ENCODE measurements at places on chromosomes 6 and 20.

GRCh38 chr20:61030130-61030529 is 221.9 kb upstream of the CDH4 start:
- DNase-seq = no peak

GRCh38 chr6:155223646-155224451 is 40.0 kb upstream of the CLDN20 start:
- DNase-seq = no peak

- DNase-seq = peak; percentile 51
These were observed 47.0 kb downstream of the WDR27 start for GRCh38 chr6:169654598-169655391.

- no peak for DNase-seq
These were observed 575.7 kb upstream of the MARCKS start for GRCh38 chr6:113281431-113281830.

DNA sequence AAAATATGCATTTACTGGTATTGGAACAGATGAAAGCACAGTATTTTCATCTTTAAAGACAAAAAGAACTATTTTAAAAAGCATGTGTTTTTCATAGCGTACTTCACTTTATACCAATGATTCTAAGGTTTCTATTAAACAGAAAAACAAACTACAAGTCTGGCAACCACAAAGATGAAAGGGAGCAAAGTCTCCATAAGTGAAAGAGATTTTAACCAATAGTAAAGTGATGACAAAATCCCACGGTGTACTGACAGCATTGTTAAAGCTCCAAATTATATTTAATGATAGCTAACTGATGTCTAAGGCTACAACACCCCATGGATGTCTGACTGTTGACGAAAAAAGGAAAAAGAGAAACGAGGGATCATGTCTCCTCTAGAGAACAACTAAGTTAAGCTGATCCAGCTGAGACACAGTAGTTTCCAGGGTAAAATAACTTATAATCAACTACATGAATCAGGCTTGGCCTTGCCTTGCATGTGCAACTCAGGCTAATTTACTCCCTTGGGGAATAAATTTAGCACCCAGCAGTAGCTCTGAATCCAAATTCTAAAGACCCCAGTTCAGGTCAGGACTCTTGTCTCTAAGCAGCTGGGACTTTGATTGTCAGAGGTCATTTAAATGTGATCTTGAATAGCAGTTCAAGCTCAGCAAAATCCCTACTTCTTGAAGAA is 56.0 kb upstream of the TAB2 start:
- DNase-seq = no peak

DNA sequence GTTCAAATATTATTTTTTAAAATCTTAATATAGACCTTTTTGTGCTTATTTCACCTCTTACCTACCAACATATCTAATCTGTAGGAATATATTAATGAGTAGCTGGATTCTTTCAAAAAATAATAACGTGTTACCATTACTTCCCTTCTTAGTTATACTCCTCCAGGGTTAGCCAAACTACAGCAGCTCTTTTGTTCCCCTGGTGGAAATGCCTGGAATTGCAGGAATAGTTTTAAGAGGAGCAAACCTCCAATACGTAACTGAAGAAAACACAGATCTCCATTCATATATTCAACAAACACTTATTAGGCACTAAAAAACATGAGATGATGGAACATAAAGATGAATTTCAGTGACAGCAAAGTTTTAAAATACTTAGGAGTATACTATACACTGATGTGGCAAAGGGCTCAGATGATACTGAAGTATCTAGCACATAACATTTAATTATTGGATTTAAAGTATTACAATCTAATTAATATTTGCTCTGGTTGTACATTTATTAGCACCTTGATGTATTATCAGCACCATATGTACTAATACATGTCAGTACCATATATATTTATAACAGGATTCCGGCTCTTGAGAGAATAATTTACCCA is 78.3 kb downstream of the TBX18 start:
- peak; percentile 9 for DNase-seq

GRCh38 chr6:13733178-13733887 is 21.7 kb upstream of the RANBP9 start:
- no peak for DNase-seq

DNA sequence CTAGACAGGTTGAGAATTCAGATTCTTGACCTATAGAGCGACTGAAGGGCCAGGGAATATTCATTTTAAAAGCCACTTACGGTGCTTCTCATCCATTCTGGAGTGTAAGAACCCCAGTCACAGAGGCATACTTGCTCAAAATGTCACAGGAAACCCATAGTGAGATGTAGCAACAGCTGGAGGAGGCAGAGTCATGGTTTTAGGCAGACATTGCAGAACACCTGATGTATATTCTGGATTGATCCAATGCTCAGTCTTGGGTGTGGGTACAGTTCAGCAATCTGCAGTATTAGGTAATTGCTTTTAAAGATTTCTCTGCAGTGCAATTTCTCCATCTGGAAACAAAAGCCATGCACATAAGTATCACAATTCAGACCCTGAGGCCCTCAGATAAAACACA is 137.4 kb upstream of the SLC22A23 start:
- no peak for DNase-seq

DNA sequence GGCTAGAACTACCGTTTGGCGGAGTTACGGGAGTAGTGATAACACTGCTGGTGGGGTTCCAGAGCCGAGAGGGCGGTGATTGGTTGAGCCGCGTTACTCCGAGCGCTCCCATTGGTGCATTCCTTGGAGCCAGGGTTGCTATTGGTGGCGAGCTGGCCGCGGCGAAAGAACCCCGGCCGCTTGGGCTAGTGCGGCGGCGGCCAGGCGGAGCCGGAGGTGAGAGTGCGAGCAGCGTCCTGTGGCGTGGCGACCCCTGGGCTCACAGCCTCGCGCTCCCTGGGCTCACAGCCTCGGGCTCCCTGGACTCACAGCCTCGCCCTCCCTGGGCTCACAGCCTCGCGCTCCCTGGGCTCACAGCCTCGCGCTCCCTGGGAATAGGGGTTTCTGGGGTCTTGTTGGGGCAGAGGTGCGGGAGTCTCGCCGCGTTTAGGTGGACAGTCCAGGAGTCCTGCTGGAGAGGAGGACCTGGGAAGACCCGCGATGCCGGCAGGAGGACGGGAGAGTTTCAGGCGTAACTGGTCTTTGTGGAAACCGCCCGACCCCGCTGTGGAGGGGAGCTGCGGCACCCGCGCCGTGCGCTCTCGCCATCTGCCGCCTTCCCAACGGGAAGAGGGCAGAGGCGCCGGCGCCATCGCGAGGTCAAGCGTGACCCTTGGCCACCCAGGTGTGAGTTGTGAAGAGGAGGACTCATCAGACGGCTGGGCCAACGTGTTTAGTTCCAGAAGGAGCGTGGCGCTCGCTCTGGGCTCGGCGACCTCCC is 12.2 kb downstream of the PRDM13 start:
- no peak for DNase-seq

DNA sequence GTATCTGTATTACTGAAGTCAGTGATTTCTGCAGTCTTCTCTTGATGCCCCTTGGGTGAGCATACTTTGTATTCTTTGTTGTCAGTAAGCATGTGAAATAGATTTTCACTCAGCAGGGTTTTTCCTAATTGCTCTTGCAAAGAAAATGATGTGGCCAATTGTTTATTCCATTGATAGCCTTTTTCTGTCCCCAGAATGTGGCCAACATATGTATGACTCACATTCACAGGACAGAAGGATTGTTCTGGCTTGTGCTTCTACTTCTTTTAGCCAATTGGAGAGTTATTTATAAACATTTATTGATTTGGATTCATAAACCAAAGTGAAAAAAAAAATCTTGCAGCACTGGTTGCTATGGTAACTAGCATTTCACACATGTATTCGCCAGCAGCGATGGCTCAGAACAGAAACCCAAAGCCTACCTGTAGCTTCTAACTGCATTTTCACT is 54.4 kb upstream of the RBM24 start:
- DNase-seq = no peak

- DNase-seq = peak; percentile 75
These were observed 396.1 kb downstream of the PLCB1 start for GRCh38 chr20:8527998-8528723.

DNA sequence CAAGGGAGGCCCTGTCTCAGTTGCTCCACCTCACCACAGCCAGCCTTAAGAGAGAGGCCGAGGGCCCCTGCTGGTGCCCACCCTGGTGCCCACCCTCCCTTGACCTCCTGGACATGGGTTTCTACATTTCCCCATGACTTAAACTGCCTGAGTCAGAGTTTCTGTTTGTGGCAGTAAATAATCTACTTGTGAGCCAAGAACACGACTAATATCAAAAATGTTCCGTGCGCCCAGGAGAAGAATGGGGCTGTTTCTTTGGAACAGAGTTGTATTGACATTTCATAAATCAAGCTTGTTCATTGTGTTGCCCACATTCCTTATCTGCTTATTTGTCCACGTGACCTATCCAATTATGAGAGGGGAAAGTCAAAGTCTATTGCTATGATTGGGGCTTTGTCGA is 143.5 kb downstream of the ANKRD60 start:
- DNase-seq = no peak

DNA sequence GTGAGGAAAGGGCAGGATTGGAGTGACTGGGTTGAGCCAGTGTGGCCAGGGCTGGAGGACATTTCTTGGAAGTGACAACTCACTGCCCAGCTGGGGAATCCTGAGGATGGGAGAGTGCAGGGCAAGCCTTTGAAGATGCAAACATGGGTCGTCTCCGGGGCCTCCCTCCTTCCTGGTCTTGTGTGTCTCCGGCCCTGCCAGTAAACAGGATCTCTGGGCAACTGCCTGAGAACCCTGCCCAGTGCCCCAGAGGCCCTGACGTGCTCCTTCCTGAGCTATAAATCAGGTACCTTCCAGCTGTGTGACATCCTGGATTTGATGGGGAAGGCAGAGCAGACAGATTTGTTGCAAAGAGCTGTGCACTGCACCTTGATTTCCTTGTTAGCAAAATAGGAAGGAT is 12.9 kb upstream of the TCF15 start:
- DNase-seq = no peak

- no peak for DNase-seq
These were observed 16.3 kb upstream of the OR2B6 start for GRCh38 chr6:27940766-27941165.

DNA sequence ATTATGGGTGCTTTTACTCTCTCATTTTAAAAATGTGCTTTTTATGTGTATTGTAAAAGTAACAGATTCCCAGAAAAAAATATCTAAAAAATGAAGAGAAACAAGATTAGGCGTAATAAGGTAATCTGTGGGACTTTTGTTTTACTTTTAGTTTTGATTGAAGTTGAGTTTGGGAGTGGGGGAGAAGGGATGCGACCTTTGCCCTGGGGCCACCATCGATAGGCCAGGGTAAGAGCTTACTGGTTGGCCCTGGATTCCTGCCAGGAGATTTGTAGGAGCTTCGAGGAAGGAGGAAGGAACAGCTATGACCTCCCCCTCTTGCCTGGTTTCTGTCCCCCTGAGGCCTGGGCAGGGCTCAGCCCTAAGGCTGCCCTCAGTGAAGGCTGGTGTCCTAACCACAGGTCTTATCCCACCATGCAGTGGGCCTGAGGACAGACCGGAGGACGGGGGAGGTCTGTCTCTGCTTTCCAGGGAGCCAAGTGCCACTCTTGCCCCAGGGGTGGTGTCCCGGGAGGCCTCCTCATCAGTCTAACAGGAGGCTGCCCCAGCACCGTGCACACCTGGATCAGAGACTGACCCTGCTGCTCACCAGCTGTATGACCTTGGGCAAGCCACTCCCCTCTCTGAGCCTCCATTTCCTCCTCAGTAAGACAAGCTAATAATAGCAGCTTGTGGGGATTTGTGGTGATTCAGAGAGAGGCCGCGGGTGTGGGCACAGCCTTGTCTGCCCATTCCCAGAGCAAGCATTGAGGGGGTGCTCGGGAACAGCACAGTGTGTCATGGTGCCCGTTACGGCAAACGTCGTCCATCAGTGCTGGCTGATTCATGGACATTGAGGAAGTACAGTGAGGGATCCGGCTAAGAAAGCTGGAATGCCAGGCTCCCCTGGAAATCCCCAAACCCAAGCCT is 21.2 kb downstream of the TGM2 start:
- DNase-seq = peak; percentile 77

GRCh38 chr20:6718662-6719368 is 48.7 kb upstream of the BMP2 start:
- no peak for DNase-seq

DNA sequence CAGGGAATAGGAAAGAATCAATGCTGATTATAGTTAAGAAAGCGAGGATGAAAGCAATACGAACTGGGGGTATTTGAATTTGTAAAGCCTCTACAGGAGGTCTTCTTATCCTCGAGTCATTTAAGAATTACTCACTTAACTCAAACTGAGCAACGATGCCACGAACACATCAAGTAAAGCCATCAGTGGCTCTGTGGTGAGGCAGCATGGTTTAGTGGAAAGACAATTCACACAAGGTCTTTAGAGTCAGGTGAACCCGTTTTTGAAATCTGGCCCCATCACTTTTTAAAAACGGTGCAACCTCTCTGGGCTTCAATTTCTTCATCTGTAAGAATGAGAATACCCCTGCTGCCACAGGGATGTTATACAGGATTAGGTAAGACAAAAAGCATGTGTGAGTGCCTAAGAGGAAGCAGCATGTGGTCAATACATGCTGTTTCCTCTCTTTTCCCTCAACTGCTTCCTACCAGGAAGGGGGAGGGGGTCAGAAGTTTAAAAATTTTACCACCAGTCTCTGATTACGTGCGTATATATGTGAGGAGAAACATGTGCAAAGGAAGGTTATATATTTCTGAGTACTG is 162.0 kb downstream of the BTBD9 start:
- DNase-seq = no peak

DNA sequence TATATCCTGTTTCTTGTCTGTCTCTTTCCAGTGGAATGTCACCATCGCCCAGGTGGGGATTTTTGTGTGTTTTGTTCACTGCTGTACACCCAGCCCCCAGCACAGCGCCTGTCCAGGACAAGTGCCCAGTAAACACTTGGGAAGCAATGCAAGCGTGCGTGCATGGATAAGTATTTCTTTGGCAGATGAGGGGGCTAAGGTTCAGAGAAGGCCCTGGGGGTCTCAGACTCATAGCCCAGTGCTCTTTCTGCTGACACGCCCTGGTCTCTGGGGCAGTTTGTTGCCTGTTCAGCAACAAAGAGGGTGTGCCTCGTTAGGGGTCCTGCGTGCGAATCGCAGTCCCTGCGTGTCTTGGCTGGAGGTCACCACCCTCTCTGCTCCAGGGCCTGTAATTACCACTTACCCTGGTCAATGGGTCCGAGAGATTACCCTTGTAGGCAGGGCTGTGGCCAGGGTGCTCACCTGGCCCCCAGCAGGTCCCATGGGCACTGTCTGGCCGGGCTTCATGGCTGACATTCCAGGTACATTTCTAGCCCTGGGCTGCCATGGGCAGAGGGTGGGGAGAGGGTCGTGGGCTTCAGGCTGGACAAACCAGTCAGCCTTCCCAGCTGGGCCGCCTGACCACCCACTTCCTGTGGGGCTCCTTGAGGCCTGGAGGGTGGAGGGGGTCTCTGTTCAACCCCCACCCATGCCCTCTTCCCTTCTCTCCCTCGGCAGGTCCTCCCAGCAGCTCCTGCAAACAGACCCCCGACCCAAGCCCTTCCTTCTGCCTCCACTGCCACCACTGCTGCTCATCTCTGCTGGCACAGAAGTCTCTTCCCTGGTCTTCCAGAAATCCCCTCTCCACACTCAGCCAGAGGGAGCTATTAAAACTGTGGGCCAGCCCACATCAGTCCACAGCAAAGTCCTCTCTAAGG is 87.1 kb downstream of the CEBPB start:
- no peak for DNase-seq

- peak; percentile 42 for DNase-seq
These were observed 64.9 kb downstream of the DLL1 start for GRCh38 chr6:170225852-170226417.
